ENCODE measurements at places on chromosomes 2 and 18. TPM values are rescaled to one million over a fixed set of nuclear protein-coding genes. Genes with fewer than 3 reads are reported as not detected.

The FZD7 gene
- 1.1 TPM for total RNA-seq

The AGXT gene
- not detected for total RNA-seq

The SLC9A4 gene
- not detected for total RNA-seq

The LOXHD1 gene
- total RNA-seq, result not detected

The ETAA1 gene
- total RNA-seq, result 11.7 TPM

GRCh38 chr18:77069931-77070330 is 62.7 kb downstream of the MBP start:
- DNase-seq, result no peak

DNA sequence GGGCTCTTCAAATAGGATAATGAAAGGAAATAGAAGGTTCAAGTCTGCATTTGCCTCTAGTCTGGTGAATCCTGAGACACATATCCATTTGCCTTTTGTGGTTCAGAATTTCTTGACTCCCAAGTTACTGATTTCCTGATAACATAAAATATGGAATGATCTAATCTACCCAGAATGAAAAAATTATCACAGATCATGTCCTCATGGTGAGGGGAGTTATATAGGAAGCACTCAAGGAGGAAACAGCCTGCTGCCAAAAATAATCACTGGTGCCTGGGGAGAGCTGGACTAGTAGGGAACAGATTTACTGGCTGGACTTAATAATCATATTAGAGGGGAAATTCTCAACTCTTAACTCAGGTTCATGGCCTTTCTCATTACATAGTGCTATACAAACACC is 95.5 kb upstream of the STK17B start:
- DNase-seq, result no peak

- DNase-seq, result no peak
Observed at GRCh38 chr2:45836316-45836715, 184.8 kb downstream of the PRKCE start.

- DNase-seq, result no peak
Observed at GRCh38 chr18:46013484-46014189, 46.5 kb upstream of the EPG5 start.

DNA sequence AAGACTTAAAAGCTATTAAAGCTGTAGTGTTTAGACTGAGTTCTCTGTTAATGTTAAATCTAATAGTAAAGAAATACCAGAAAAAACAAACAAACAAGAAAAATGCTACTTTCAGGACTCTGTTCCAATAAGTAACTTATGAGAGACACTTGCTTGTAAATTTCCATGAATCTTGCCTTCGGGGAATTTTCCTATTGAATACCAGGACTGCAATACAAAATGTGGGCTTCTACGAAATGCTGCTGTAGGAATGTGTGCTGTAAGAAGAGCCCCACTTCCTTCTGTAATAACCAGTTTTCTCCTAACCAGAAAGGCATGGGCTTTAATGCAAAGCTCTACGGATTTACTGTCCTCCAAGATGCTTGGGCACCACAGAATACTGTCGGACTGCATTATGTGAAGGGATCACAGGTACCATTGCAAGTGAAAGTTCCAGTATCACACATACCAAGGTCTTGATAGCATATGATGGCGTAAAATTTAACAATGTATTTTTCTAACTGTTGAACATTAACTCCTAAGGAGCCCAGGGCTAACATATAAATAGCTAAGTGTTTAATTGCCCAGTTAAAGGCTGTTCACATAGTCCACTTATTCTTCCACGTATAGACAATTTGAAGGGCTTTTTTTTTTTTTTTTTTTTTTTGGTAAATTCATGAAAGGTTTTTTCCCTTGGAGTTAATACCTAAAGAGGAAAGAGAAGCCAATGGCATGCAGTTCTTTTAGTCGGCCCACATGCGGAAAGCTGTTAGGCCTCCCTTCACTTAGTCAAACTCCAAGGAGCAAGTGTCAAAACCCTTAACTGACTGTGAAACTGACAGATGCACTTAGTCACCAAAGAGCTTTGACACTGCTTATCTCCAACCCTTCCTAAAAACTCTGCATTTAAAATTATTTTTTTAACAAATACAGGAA is 564.0 kb upstream of the POU3F3 start:
- no peak for DNase-seq

- no peak for DNase-seq
Observed at GRCh38 chr2:169891593-169892298, 64.5 kb downstream of the UBR3 start.

- peak; percentile 72 for DNase-seq
Observed at GRCh38 chr2:173963323-173963816, 1.8 kb downstream of the SP3 start.

- DNase-seq, result no peak
Observed at GRCh38 chr2:164420787-164421186, 200.5 kb downstream of the GRB14 start.

GRCh38 chr18:50654658-50655550 is 95.0 kb downstream of the MAPK4 start:
- DNase-seq, result peak; percentile 30

- no peak for DNase-seq
Observed at GRCh38 chr18:50424877-50425690, 50.2 kb downstream of the SKA1 start.

DNA sequence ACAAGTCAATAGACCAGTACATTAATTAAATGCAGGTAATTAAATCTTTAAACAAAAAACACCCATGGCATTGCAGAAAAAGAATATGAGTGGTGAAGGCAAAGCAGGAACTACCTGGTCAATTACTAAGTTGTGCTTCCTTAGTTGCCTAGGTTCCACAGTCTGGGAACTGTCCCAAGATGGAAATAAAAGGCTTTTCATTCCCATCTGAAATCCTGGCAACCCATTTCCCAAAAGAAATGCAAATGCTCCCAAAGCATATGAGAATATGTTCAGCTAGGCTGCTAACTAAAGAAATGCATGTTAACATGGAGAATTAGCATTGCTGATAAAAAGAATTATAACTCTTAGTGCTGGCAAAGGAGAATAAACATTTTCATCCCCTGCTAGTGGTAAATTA is 177.8 kb downstream of the TMEM163 start:
- DNase-seq, result no peak

DNA sequence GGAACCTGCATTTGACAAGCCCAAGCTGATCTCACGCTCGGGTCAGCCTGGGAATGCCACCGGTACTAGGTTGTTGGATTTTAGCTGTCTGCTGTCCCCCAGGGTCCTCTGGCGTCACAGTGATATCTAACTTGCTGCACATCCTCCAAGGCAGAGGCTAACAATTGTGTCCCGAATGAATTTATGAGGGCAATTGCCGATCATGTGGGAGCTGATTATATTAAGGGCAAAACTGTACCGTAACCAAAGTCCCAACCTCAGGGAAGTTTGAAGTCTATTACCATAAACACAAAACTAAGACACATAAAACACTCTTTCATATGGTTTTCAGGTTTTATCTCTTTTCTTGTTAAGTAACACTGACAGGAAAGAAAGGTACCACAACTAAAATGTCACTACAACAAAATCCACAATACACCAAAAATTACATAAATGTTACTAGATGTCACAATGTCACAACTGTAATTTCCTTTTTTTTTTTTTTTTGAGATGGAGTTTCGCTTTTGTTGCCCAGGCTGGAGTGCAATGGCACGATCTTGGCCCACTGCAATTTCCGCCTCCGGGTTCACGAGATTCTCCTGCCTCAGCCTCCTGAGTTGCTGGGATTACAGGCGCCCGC is 6.7 kb downstream of the UXS1 start:
- no peak for DNase-seq

DNA sequence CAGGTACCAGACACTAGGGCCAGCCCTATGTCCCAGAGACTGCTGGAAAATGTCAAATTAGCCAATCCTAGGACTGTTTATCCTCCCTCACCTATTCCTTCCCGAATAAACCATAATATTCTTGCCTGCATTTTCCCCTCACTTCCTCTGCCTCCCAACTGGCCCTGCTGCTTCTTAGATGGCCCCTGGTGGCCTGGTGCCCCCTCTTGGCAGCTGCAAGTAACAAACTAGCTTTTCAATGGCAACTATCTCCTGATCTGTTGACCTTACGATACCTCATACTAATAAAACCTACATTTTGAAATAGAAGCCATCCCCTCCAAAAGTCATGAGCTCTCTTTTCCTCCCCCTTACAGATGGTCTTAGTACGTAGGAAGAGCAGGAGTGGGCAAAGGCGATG is 132.0 kb downstream of the ALPK2 start:
- peak; percentile 42 for DNase-seq
